GM12878 (cell line): ENCODE measurements at places on chromosomes 1 and 21. TPM values are rescaled to one million over a fixed set of nuclear protein-coding genes. Genes with fewer than 3 reads are reported as not detected.

ZFP69 gene
- 4.3 and 4.4 TPM in 2 replicates for total RNA-seq

FMO4 gene
- total RNA-seq = 0.32 and 0.72 TPM in 2 replicates

ABCA4 gene
- total RNA-seq = 0.24 and 0.28 TPM in 2 replicates

DNA sequence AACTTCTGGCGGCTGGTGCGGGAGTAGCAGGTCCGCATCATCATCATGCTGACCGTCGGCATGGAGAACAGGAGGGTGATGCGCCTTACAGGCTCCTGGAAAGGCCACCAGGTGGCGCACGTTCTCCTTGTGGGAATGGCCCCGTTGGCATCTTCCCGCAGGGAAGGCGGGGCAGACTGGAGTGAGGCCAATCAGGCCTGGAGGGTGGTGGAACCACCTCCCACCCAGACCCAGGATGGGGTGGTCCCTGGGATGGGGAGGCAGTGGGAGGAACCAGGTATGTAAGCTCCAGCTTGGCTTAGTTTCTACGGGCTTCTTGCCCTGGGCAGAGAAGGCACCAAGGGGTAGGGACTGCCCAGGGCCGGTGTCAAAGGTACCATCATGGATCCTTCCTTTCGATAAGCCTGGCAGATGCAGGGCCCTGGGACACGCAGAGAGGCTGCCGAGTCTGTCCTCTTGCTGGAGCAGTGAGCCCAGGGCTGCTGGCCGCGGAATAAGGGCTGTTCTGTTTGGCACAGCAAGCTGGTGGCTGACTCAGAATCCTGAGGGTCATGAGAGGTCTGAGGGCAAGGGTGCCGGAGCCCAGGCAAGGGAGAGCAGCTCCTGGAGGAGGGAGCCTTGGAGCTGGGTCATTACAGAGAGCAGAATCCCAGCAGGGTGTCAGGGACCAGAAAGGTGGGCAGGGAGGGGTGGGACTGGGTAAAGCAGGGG, 8.7 kb upstream of the LGR6 start:
- DNase-seq = no peak

- DNase-seq = no peak
Measured at GRCh38 chr1:103156966-103157365, 48.6 kb upstream of the COL11A1 start.

- DNase-seq = no peak
Measured at GRCh38 chr1:3598051-3598491, 13.2 kb downstream of the MEGF6 start.

DNA sequence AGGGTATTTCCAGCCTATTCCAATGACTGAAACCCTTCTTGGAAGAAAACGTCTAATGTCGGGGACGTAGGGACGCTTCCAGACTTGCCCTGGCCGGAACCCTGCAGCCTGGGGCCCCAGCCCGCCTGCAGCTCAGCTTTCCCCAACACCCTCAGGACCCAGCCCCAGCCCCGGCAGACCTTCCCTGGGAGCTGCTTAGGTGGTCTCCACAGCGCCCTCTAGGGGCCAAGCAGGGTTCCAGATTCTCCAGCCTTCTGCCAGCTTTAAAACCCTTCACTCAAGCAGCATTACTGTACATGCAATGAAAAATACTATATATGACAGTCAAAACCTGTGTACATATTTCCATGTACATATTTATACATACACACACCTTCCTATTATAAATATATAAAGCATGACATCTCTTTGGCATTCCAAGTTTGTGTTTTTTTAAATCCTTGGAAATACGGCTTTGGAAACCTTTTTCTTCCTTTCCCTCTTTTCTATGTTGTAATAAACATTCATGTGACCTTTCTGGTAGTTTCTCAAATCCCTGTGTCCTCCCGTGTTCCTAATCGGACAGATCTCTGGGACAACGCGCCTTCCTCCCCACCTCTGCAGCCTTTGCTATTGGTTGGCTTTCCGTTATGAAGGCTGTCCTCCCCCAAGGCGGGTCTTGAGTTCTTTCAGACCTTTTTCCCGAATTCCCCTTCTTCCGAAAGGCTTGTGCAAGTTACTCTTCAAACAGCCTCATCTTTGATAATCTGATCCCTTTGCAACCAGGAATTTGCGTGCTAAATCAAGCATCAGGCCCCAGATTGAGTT, 60.3 kb downstream of the STUM start:
- DNase-seq = no peak

DNA sequence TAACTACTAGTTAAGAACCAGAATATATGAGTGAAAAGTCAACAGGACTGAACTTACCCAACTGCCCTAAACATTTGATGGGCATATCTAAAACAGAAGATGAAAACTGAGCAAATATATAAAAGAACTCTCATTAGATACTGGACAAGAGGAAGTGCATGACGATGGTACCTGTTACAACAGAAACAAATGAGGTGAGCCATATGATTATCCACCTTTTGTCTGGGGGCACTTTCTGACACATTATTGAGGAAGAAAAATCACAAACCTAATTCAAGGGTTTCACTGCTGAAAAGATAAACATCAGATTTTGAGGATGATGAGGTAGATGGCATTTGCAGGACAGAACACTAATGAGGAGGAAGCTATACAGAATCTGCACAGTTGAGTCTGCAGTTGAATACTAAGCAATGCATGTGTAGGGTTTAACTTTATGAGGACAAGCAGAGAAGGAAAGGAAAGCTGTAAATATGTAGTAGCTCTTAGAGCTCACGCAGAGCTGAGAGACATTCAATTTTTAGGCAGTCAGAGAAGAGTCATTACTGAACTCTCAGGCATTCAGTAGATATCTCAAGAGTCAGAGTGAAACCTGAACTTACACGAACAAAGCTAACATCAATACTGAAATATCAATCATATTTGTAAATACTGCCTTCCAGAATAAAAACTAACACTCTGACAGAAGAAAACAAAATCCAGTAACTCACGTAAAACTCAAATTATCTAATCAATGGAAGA, 262.1 kb downstream of the AKT3 start:
- peak; percentile 60 for DNase-seq
